HCT116 (cell line): ENCODE measurements at places on chromosomes 3 and 15. TPM values are rescaled to one million over a fixed set of nuclear protein-coding genes. Genes with fewer than 3 reads are reported as not detected.

- H3K27ac ChIP-seq = no peak overlapping the region
- H3K4me3 ChIP-seq = no peak overlapping the region
- H3K36me3 ChIP-seq = no peaks in the 10 kb centered on the region
- 0 out of 2 replicates have a peak, but pooled peaks cover 3% of the 10 kb centered on the region for H3K4me1 ChIP-seq
- DNase-seq = no peak
Measured at GRCh38 chr3:147403511-147403910, 2.8 kb downstream of the ZIC4 start.

DNA sequence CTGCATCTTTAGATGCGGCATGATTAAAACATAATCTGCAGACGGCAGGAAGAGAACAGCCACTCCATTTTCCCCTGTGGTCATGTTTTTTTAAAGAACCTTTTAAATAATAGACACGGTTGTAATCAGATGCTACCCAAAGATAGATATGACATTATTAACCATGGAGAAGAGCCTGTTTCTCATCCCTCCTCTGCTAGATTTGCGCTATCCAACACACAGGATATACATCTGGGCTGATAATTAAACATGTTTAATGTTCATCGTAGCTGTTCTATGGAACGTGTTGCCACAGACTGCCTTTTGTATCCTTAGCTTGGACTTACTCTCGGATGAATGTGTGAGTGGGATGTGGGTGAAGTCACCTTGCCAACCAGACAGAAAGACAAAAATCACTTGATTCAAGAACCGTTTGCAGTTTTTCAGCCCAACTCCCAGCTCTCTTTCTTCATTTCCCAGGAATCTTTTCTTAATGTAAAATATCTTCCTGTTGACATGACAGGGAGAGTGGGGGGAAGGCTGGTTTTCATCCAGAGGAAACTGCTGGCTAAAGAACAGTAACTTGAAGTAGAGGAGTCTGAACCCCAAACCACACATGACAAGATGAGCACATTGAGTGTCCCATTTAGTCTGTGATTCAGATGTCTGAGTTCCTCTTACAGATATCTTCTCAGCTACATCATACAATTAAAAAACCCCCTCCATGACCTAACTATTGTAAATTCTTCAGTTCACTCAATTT, 118.6 kb upstream of the PRICKLE2 start:
- H3K27me3 ChIP-seq = peaks cover 21% of the 10 kb centered on the region; the same call in 1 of the 2 replicates
- H3K27ac ChIP-seq = no peak overlapping the region
- H3K4me3 ChIP-seq = no peak overlapping the region
- H3K4me1 ChIP-seq = no peaks in the 10 kb centered on the region
- no peak for DNase-seq

DNA sequence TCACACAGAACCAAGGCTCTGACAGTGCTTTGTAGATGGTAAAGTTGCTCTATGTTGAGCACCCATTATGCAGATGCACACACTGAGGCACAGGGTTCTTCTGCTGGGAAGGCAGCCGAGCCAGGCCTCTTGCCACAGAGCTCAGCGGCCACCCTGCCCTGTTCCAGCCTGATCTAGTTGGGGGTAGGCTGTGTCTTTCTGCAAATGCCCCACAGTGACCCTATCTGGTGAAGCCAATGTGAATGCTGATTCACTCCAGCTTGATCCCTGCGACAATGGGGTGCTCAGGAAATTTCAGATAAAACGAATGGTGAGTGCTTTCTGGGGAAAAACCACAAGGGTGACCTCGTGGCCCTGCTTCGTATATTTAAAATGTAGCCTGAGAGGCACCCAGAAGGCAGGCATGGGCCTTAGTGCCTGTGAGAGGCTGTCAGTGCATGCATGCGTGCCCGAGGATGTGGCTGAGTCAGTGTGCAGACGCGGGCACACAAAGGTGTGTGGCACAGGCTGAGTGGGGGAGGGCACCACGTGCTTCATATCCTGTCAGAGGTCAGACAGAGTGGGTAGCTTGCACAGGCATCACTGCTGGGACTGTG, 85.7 kb downstream of the ATP2B2 start:
- no peak overlapping the region for H3K27ac ChIP-seq
- peaks cover 3% of the 10 kb centered on the region; the same call in 1 of the 2 replicates for H3K27me3 ChIP-seq
- no peaks in the 10 kb centered on the region for H3K36me3 ChIP-seq
- DNase-seq = no peak

GRCh38 chr3:147348976-147349375, 57.4 kb downstream of the ZIC4 start:
- DNase-seq = no peak
- H3K27ac ChIP-seq = no peak overlapping the region
- no peaks in the 10 kb centered on the region for H3K36me3 ChIP-seq

DNA sequence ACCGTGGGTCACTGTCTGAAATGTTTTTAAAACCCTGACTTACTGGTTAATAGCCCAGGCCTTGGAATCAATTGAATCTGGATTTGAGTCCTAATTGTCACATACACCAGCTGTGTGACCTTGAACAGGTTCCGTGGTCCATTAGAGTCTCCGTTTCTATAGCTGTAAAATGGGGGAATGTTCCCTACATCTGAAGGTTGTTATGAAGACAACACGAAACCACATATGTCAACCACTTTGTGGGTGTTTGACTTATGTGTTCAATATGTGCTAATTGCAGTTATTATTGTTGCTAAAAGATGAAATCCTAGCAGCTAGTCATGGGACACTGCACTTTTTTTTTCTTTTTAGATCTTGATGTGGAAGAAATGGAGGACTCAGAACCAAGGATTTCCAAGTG, 35.3 kb downstream of the ZBTB38 start:
- H3K27me3 ChIP-seq = no peaks in the 10 kb centered on the region
- peaks cover 10% of the 10 kb centered on the region for H3K4me1 ChIP-seq
- no peak overlapping the region for H3K27ac ChIP-seq
- peaks cover 8% of the 10 kb centered on the region; the same call in 1 of the 2 replicates for H3K36me3 ChIP-seq
- DNase-seq = no peak
- H3K4me3 ChIP-seq = no peak overlapping the region

GRCh38 chr3:40043444-40043755, 234.0 kb downstream of the MYRIP start:
- H3K36me3 ChIP-seq = no peaks in the 10 kb centered on the region
- H3K4me1 ChIP-seq = no peaks in the 10 kb centered on the region
- H3K27me3 ChIP-seq = peaks cover 5% of the 10 kb centered on the region; the same call in 1 of the 2 replicates
- H3K4me3 ChIP-seq = no peak overlapping the region
- no peak overlapping the region for H3K27ac ChIP-seq
- DNase-seq = no peak

- no peak overlapping the region for H3K27ac ChIP-seq
- H3K4me1 ChIP-seq = no peaks in the 10 kb centered on the region
- no peak overlapping the region for H3K4me3 ChIP-seq
- 0 out of 2 replicates have a peak, but pooled peaks cover 8% of the 10 kb centered on the region for H3K27me3 ChIP-seq
Measured at GRCh38 chr3:40739971-40740370, 215.2 kb downstream of the ZNF621 start.

DNA sequence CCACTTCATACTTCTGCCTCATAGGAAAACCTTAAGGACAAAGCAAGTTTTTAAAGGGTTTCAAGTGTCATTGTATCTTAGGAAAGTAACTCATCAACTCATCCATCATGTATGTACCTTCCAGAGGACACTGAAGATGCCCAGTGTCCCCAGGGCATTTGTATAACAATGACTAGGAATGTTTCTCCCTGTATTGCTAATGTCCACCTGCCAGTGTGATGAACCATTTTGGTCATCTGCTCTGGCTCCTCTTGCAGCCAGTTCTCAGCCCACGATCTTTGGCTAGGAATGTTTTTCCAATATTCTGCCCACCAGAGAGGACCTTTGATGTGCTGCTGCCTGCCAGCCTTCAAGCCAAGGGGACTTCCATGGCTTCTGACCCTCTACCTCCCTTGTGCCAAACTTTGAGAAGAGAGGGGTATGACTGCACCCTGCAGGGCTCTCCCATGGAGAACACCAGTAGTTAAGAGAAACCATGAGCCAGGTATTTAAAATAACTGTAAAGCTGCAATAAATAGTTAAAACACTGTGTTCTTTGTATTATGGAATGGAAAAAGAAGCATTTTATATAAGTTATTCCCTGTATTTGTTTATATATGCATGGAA, 11.4 kb downstream of the LMOD3 start:
- no peaks in the 10 kb centered on the region for H3K27me3 ChIP-seq
- no peaks in the 10 kb centered on the region for H3K4me1 ChIP-seq
- no peak overlapping the region for H3K27ac ChIP-seq
- no peak for DNase-seq

DNA sequence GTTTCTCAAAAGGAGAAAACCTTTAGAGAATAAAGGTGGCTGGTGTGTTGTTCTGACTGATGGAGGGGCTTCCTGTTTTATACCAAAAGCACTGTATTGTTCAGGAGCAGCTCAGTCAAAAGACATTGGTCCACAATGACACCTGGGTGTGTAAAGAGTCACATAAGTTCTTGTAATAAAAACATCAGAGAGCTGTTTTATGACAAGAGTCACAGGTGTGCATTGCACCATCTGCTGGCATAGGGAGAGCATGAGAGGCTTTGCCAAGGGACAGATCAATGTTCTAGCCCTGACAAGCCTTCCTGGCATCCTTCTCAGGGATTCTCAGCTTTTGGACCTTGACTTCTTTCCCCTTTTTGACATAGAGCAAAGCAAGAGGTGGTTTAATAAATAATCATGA, 20.4 kb downstream of the ARPP21 start:
- no peaks in the 10 kb centered on the region for H3K27me3 ChIP-seq
- no peaks in the 10 kb centered on the region for H3K4me1 ChIP-seq
- H3K36me3 ChIP-seq = no peaks in the 10 kb centered on the region

- no peaks in the 10 kb centered on the region for H3K4me1 ChIP-seq
- H3K36me3 ChIP-seq = no peaks in the 10 kb centered on the region
- no peak for DNase-seq
- no peaks in the 10 kb centered on the region for H3K27me3 ChIP-seq
Measured at GRCh38 chr3:151377768-151378385, 6.7 kb downstream of the P2RY12 start.

DNA sequence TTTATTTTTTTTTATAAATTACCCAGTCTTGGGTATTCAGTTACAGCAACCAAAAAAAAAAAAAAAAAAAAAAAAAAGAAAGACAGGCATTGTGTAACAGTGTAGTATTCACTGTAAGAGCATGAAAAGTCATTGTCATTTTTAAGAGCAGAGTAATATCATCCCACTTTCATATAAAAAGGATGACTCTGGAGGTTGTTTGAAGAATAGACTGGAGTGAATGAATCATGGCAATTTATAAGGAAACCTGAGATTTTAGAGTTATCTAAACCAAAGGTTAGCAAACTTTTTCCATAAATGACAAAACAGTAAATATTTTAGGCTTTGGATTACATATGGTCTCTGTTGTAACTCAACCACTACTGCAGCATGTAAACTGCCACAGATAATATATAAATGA, 794.9 kb downstream of the NTRK3 start:
- H3K4me3 ChIP-seq = no peak overlapping the region
- no peaks in the 10 kb centered on the region for H3K27me3 ChIP-seq
- H3K36me3 ChIP-seq = no peaks in the 10 kb centered on the region
- no peak overlapping the region for H3K27ac ChIP-seq
- no peaks in the 10 kb centered on the region for H3K4me1 ChIP-seq
- no peak for DNase-seq

The RAMAC gene
- 16.5 TPM for total RNA-seq

The HTR3E gene
- not detected for total RNA-seq

The SLC27A2 gene
- total RNA-seq = 14.0 TPM

The INSYN1 gene
- total RNA-seq = 2.0 TPM

The ITPKA gene
- 10.8 TPM for total RNA-seq
